Prostate gland (tissue), 2 donors: ENCODE measurements at places on chromosomes 4 and X.

DNA sequence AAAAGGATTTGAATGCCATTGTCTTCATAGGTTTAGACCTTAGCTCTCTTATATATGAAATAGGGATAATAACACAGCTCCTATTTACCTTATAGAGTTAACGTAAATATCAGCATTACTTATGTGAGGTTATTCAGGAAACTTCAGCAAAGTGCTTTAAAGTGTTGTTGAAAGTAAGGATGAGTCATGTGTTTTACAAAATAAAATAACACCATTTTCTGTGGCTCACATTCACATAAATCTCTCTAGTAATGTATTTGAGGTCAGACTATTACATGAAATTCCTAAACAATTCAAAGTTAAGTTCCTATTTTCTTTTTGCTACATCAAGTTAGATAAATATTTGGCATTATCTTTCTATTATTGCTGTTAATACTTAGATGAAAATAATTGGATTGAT lies 2.9 kb downstream of the GNRHR start:
- H3K4me1 ChIP-seq = no peaks in the 10 kb centered on the region
- H3K27ac ChIP-seq = no peak overlapping the region
- H3K27me3 ChIP-seq = no peaks in the 10 kb centered on the region

DNA sequence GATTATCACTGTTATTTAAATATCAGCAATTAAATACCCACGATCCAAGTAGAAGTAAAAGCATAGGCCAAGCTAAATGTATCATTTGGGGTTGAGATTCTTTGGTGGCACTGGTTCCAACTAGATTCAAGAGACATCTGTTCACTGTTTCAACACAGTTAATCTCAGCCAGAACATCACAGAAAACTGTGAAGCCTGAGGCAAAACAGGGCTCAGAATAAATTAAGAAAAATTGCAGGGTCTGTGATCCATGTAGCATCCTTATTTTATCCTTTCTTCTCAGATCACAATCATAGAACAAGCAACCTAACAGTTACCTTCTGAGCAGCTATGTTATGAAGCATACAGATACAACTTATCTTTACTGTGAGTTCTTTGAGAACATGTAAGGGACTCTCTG lies 23.7 kb downstream of the YTHDC1 start:
- DNase-seq = no peak
- no peaks in the 10 kb centered on the region for H3K27me3 ChIP-seq
- H3K27ac ChIP-seq = no peak overlapping the region
- H3K4me1 ChIP-seq = no peaks in the 10 kb centered on the region

DNA sequence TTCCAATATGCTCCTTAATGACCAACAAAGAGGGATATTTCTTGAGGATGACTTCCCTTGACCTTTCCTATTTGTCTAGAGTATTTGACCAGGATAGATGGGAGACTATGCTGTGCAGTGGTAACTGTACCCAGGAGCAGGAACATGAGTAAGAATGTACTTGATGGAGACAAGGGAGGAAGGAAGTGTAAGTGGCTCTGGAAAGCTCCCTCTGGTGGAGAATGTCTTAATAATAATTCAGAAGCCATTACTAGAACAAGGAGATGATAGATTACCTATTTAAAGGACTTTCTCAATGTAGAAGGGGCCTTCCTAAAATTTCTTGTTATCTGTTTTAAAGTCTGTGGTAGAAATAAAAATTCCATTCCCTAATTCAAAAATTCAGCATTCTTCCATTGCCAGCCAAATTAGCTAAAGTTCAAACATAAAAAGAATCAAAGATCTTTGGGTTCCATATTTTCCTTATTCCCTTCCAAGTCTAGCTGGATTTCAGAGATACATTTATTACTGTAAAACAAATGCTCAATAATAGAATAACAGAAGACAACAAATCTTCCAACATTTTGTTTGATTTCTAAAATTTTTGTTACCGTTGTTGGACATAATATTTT lies 83.8 kb downstream of the GRID2 start:
- H3K27ac ChIP-seq = no peak overlapping the region
- H3K4me3 ChIP-seq = no peak overlapping the region
- H3K27me3 ChIP-seq = no peaks in the 10 kb centered on the region
- no peak for DNase-seq

DNA sequence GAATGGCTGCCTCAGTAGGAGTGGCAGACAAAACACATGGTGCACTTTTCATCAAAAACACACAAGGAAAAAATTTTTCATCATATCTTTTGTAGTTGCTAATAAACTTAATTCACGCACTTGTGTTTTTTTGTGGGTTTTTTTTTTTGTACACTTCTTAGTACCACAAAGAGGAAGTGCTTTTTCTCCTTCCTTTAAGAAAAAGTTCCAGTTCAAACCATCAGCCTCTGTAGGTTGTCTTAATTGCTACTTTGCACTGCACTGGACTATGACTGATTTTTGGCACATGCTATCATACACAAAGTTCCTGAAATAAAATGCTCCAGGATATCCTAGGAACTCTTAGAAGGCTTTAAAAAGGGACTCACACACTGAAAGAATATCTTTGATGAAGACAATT lies at the start of gene PHEX:
PHEX (plus strand) TSS at position 242 of the 400 bp plus-strand sequence. CDS start 681 bp downstream, outside the sequence.
- H3K27me3 ChIP-seq = no peaks in the 10 kb centered on the region
- H3K27ac ChIP-seq = no peak within 1 kb of the TSS
- no peaks in the 10 kb centered on the region for H3K4me1 ChIP-seq
- DNase-seq = no peak

GRCh38 chr4:3779509-3779908 lies 13.3 kb downstream of the ADRA2C start:
- H3K27ac ChIP-seq = no peak overlapping the region
- no peaks in the 10 kb centered on the region for H3K4me1 ChIP-seq
- H3K36me3 ChIP-seq = no peaks in the 10 kb centered on the region
- H3K27me3 ChIP-seq = peaks cover 12% of the 10 kb centered on the region

GRCh38 chr4:172997856-172998255 lies 170.8 kb upstream of the GALNT7 start:
- no peaks in the 10 kb centered on the region for H3K4me1 ChIP-seq
- no peaks in the 10 kb centered on the region for H3K27me3 ChIP-seq
- H3K36me3 ChIP-seq = no peaks in the 10 kb centered on the region
- DNase-seq = no peak
- H3K27ac ChIP-seq = no peak overlapping the region

DNA sequence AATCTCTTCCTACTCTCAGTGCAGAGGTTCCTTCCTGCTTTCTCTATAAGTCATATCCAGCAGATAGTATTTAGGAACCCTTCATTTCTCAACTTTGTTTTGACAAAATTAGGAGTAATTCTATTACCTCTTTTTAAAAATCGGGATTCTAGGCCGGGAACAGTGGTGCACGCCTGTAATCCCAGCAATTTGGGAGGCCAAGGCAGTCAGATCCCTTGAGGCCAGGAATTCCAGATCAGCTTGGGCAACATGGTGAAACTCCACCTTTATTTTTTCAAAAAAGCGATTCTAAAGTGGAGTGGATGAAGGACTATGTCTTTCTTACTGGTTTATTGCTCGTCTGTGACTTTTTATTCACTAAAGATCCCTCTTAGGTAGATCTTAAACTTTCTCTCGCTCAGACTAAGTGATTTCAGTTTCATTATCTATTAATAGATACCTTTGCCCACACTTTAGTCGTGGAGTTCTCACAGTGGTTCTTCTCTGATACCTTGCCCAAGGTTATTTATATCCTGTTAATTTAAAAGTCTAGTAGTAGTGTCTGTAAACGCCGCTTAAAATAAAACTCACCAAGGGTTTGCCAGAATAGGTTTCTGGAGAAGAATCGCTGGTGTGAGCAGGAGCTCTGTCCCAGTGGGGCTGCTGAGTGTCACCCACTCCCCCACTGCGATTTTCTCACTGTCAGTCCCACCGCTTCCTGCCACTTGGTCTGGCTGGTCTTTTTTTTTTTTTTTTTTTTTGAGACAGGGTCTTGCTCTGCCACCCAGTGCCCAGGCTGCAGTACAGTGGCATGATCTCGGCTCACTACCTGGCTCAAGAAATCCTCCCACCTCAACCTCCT lies 27.0 kb upstream of the TMEM131L start:
- no peak overlapping the region for H3K27ac ChIP-seq
- H3K4me1 ChIP-seq = no peaks in the 10 kb centered on the region
- H3K4me3 ChIP-seq = no peak overlapping the region
- no peaks in the 10 kb centered on the region for H3K36me3 ChIP-seq
- no peak for DNase-seq

- no peaks in the 10 kb centered on the region for H3K4me1 ChIP-seq
- no peak for DNase-seq
- no peaks in the 10 kb centered on the region for H3K36me3 ChIP-seq
- H3K4me3 ChIP-seq = no peak overlapping the region
- no peaks in the 10 kb centered on the region for H3K27me3 ChIP-seq
Observed at GRCh38 chr4:56127716-56128115, 179.0 kb downstream of the CEP135 start.

- no peaks in the 10 kb centered on the region for H3K27me3 ChIP-seq
- no peak overlapping the region for H3K4me3 ChIP-seq
- H3K36me3 ChIP-seq = no peaks in the 10 kb centered on the region
- no peak overlapping the region for H3K27ac ChIP-seq
Observed at GRCh38 chrX:19065535-19065934, 56.7 kb downstream of the ADGRG2 start.

- H3K36me3 ChIP-seq = no peaks in the 10 kb centered on the region
- H3K27ac ChIP-seq = no peak overlapping the region
- no peak overlapping the region for H3K4me3 ChIP-seq
- H3K27me3 ChIP-seq = no peaks in the 10 kb centered on the region
Observed at GRCh38 chrX:96379951-96380350, 304.7 kb upstream of the DIAPH2 start.

- no peaks in the 10 kb centered on the region for H3K27me3 ChIP-seq
- no peak overlapping the region for H3K27ac ChIP-seq
- peak; percentile 3 for DNase-seq
- no peaks in the 10 kb centered on the region for H3K36me3 ChIP-seq
Observed at GRCh38 chrX:139429913-139430312, 100.6 kb upstream of the F9 start.

- peaks cover 3% of the 10 kb centered on the region for H3K4me1 ChIP-seq
- H3K36me3 ChIP-seq = no peaks in the 10 kb centered on the region
- no peak overlapping the region for H3K4me3 ChIP-seq
Observed at GRCh38 chr4:172962564-172963353, 205.9 kb upstream of the GALNT7 start.

GRCh38 chrX:1676866-1677265 lies 62.0 kb downstream of the ASMT start:
- no peaks in the 10 kb centered on the region for H3K4me1 ChIP-seq
- no peak overlapping the region for H3K4me3 ChIP-seq
- H3K36me3 ChIP-seq = no peaks in the 10 kb centered on the region
- DNase-seq = no peak

- no peak for DNase-seq
- H3K36me3 ChIP-seq = no peaks in the 10 kb centered on the region
- H3K4me3 ChIP-seq = no peak overlapping the region
- no peak overlapping the region for H3K27ac ChIP-seq
- H3K4me1 ChIP-seq = no peaks in the 10 kb centered on the region
- H3K27me3 ChIP-seq = no peaks in the 10 kb centered on the region
Observed at GRCh38 chr4:152501846-152502536, 33.9 kb downstream of the FBXW7 start.

DNA sequence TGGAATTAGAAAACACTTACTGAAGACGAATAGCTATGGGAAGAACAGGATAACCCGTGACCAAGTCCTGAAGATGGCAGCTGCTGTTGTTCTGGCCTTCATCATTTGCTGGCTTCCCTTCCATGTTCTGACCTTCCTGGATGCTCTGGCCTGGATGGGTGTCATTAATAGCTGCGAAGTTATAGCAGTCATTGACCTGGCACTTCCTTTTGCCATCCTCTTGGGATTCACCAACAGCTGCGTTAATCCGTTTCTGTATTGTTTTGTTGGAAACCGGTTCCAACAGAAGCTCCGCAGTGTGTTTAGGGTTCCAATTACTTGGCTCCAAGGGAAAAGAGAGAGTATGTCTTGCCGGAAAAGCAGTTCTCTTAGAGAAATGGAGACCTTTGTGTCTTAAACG lies 2.4 kb downstream of the AGTR2 start:
- no peak for DNase-seq
- no peak overlapping the region for H3K27ac ChIP-seq
- no peaks in the 10 kb centered on the region for H3K27me3 ChIP-seq
- H3K4me1 ChIP-seq = no peaks in the 10 kb centered on the region
- H3K36me3 ChIP-seq = no peaks in the 10 kb centered on the region

DNA sequence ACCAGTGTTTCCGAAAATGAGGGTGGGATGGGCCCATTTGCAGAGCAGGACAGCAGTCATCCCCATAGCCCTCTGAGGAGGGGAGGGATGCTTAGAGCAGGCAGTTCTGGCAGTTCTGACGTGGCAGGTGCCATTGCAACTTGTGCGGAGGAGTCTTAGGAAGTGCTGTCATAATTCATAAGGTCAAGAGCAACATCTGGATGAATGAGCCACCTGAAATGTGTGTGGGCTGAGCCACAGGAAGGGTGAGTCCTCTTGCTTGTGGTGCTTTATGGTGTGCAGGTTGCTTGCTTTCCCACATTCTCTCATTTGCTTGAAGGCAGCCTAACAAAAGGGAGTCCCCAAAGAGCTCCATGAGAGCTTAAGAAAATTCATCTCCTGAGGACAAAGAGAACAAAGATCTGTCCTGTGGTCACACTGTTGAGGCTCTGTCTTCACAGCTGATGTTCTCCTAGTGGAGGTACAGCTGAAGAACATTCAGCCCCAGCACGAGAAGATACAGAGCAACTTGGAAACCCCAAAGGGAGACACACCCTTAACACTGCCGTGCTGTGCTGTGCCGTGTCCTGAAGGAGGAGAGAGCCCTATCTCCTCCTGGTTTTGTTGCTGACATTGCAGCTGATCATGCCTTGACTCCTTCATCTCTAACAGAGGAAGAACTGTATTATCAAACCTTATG lies 60.3 kb downstream of the DLG3 start:
- DNase-seq = no peak
- H3K4me3 ChIP-seq = no peak overlapping the region
- no peaks in the 10 kb centered on the region for H3K4me1 ChIP-seq
- H3K27ac ChIP-seq = no peak overlapping the region
- H3K36me3 ChIP-seq = no peaks in the 10 kb centered on the region

GRCh38 chr4:97185233-97185632 lies 958.0 kb downstream of the STPG2 start:
- no peaks in the 10 kb centered on the region for H3K36me3 ChIP-seq
- H3K27me3 ChIP-seq = no peaks in the 10 kb centered on the region
- no peak overlapping the region for H3K4me3 ChIP-seq
- H3K27ac ChIP-seq = no peak overlapping the region

DNA sequence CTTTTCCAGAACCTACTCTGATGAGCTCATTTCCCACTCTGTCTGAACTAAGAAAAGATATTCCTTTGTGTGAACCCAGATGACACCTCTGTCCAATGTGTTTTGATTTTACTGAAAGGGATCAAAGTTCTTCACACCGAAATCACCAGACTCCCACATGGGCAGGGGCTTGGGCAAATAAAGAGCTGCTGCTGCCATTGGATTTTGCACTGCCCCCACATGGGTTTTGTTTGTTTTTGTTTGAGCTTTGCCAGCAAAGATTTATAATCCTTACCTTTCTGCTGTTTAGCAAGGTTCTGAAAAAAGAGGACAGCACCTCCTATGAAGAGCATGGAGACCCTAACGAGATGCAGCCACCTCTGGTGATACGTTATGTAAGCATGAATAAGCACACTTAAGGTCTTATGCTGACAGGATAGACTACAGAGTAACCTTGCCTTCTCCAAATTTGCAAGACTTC lies 44.3 kb downstream of the HSD17B13 start:
- DNase-seq = no peak
- no peak overlapping the region for H3K4me3 ChIP-seq
- no peaks in the 10 kb centered on the region for H3K36me3 ChIP-seq
- H3K27me3 ChIP-seq = no peaks in the 10 kb centered on the region

GRCh38 chrX:21847342-21847741 lies 7.9 kb downstream of the MBTPS2 start:
- H3K36me3 ChIP-seq = no peaks in the 10 kb centered on the region
- H3K27me3 ChIP-seq = no peaks in the 10 kb centered on the region
